ENCODE measurements at places on chromosomes 12 and 14.

DNA sequence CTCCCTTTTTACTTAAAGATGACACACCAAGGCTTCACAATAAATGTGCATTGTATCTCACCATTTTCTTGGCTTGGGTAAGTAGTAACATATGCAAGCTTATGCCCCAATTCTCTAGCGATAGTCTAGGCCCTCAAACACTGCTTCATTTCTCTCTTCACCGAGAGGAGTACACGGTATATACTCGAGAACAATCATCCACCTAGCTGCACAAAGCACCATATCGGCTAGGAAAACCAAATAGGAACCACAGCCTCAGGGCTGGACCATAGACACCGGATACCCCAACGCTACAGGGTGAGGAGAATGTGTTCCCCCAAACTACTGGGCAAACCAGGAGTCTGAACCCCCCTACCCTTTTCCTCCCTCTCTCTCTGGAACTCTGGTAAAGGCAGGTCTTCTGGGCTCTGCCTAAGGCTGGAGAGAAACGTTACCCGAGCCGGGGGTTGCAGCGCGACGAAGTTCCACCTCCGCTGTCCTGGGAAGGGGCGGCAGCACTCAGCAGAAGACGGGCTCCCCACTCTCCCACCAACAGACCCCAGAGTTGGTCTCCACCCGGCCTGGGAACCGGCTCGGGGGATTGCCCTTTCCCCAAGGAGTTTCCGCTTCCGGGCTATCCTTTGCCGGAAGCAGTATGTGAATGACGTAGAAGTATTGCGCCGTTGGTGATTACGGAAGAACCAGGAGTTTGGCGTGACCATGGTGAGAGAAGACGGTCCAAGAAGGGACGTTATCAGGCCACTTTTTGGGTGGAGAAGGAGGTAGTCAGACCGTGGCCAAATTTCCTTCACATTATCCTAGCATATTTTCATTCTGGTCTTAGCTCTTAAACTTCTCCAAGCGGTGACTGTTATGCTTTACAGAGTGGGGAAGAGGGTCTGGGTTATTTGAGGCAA is at the start of the genes AREL1 and FCF1:
Gene AREL1, minus strand, starts transcription at position 582 of the 896 bp plus-strand sequence. CDS start 27,465 bp downstream, outside the sequence.
Gene FCF1, plus strand, starts transcription at position 646 of the 896 bp plus-strand sequence. Its CDS starts 54 bp downstream, at position 700.
- peak; percentile 85 for DNase-seq

GRCh38 chr14:53214384-53214783 is 61.3 kb upstream of the DDHD1 start:
- no peak for DNase-seq

- peak; percentile 86 for DNase-seq
These were observed 27.9 kb downstream of the ACTN1 start for GRCh38 chr14:68951035-68951797.

DNA sequence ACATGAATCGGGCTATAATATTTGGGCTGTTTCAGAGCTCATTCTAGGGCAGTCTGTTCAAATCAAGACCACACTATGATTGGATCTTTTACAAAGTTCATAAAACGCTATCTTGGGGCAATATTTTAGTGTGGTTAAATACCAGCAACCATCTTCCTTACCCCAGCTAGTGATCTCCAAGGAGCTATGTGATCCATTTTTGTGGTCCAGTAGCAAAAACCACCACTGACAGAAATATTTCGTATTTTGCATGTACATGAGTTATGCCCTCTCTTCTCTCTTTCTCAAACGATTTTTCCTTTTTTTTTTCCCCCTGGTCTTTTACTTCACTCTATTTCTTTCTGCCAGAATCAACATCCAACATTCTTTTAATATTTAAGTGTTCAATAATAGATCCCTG is 280.6 kb upstream of the KITLG start:
- no peak for DNase-seq

DNA sequence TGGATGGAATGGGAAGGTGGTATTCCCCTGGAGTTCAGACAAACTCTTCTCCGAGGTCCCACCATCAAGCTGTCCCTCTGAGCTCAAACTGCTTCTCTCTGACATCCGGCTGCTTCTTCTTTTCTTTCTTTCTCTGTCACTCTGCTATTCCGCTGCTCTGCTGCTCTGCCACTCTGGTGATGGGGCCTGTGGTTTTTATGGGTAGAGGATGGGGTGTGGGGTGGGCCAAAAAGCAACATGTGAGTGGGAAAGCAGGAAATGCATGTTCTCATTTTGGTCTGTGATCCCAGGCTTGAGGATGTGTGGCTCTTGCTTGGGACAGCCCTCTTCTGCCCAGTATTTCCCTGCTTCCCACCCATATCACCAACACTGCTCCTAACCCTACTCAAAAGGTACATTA is 30.6 kb downstream of the CLECL1 start:
- DNase-seq: no peak

DNA sequence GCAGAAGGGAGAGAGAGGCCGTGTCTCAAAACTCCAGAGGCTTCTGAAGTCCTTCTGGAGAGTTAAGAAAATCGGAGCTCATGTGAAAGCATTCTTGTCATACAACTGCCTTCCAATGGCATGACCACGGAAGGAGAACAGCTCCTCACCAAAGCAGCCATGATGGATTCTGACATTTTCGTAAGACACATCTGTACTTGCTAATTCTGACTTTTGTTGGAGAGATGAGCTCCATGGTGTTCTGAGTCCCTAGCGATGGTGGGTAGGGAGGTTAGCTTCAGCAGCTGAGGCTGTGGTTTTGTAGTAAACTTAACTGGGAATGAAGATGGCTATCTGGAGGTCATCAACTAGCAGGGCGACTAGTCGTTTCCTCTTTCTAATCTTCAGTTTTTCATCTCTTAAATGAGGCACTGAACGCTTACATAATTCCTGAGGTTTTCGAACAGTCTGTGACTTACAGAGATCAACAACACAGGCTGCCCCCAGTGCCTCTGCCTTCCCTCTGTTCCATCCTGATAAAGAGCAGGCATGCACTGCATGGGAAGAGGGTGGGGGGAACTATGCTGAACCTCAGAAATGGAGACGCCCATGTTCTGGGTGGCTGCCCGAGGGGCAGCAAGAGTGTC is 28.6 kb upstream of the DICER1 start:
- no peak for DNase-seq

DNA sequence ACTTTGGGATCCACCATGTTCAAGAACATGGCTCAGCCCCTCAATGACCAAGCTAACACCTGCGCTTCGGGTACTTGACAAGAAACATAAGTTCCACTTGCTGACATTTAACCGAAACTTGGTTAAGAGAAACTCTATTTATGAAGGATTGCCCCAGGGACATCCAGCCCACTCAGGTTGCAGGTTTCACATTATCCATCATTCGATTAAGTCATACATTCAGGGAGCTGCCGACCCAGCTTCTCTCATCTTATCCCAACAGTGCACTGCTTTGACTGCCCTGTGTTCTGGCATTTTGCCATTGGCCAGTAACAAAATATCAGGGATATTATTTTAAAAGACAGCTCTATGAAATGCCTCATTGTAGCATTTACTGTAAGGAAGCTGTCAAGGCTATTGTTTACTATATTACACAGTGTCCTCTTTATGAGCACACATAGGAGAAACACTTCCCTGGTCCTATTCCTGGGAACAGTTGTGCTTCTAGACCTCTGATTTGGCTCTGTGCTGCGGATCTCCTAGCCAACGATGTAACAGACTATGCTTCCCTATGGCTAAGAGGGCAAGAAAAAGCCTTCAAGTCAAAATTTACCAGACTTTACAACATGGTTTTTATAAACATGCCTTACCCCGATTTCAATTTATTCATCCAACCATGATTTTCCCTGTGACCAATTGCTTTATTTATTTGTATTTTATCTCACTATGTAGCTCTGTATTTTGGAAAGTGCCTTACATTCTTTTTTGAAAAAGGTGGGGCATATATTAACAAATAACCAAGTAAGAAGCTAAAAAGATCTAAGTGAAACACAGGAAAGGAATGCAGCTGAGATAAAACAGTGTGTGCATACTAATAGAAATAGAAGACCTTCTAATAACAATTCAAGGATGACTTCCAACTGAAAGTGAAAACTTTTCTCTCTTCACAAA is 109.3 kb downstream of the ITPR2 start:
- DNase-seq: no peak

DNA sequence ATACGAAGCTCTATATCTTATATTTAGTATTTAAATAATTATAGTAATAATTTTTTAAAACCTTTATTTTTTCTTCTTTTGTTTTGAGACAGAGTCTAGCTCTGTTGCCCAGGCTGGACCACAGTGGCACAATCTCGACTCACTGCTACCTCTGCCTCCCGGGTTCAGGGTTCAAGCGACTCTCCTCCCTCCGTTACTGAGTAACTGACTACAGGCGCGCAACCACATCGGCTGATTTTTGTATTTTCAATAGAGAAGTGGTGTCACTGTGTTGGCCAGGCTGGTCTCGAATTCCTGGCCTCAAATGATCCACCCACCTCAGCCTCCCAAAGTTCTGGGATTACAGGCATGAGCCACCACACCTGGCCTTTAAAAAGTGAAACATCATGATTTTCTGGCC is 13.0 kb upstream of the WNK1 start:
- no peak for DNase-seq

Measured in heart left ventricle (tissue), 16 donors.